NCI-H1105 (cell line): ENCODE measurements at places on chromosomes 3 and 15.

GRCh38 chr3:37785736-37786135, 75.9 kb upstream of the CTDSPL start:
- no peak for DNase-seq

DNA sequence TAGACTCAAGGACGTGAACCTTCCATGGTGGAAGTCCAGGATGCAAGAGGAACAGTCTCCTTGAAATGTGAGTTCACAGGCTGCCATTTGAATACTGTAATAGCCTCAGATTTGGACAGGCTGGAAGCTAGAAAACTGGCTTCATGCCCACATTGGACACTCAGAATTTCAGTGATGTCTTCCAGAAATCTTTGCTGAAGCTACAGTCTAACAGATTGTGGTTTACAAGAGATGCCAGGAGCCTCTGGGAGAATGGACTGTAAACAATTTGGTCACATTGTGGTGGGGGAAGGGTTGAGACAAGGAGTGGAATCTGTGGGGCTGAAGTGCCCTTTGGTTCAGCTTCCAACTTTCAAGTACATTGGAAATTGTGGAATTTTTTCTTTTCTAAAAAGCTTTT, 252.0 kb upstream of the PROK2 start:
- no peak for DNase-seq

DNA sequence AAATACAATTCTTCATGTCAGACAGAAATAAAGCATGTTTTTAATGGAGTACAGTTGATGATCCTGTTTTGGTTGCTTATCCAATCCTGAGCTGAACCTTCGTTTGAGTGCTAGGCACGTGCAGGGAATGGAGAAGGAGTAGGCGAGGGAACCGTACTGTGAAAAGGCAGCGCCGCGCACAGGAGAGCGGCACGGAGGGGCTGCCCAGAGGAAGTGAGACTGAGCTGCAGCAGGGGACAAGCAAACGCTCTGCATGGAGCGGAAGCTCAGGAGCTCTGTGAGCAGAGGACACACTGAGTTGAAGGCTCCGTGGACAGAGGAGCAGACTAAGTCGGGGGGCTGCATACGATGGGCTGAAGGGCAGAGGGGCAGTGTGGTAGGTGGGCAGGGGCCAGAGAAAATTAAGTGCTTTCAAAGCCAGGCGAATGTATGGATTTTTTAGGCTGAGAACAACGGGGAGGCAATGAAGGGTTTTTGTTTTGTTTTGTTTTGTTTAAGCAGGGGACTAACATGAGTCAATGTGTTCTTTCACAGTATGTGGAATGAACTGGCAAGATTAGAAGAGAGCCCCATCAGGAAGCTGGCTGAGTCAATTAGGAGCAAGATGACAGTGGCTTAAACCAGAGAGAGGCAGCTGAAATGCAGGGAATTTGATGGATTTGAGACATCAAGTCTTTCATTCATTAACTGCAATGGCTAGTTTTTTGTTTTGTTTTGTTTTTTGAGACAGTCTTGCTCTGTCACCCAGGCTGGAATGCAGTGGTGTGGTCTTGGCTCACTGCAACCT, 23.8 kb upstream of the TM2D3 start:
- DNase-seq = no peak

GRCh38 chr3:172751175-172751704, 714 bp downstream of the ECT2 start:
- DNase-seq = no peak

DNA sequence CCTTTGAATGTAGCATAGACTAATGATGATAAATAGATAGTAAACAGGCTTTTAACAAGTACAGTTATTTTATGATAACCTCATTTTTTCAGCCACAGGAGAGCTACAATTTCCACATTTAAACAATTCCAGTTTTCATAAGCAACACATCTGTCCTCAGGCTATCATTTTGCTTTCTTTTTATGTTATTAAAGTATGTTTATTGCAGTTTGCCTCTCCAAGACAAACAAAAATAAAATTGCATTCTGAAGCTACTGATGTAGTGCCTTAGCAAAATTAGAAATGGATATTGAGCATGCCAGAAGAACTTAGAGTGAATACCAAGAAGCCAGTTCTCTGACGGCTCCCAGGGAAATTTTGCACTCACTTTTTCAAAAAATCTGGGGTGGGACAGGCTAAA, 140.6 kb upstream of the ABHD17C start:
- no peak for DNase-seq

- DNase-seq = no peak
These were observed 1028.3 kb upstream of the NR2F2 start for GRCh38 chr15:95302206-95302605.

DNA sequence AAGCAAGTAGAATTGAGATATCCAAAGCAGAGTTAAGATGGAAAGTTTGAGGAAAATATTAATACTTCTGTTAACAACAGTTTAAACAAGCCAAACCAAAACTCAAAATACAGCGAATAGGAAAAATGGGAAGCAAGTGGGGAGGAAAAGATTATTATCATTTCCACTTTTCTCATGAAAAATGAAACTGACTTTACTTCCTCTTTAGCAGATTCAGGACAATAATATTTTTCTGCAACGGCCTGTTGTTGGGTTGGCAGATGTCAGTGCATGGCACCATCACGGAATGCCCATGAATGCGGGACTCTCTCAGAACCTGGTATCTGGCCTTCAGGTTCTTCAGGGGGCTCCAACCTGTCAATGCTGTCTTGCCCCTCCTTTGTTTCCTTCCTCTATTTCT, 11.1 kb downstream of the ANKUB1 start:
- no peak for DNase-seq

DNA sequence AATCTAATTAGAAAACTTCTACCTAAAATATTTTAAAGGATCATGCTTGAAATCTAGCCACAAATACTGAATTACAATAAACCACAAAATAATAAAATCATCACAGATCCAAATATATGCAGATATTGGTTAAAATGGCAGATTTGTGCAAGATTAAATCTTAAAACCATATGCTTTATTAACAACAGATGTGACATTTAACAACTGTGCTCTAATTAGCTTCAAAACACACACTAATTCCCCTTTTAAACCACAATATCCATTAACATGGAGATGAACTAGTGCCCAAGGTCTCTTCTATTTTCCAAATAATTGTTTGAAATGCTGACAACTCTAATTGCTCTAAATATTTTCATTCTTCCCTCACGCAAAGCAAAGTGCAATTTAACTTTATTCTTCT, 1530.3 kb downstream of the SI start:
- DNase-seq = no peak

GRCh38 chr3:183537295-183537730, 18.2 kb downstream of the KLHL6 start:
- no peak for DNase-seq

GRCh38 chr3:32816439-32817256, 1.1 kb upstream of the TRIM71 start:
- no peak for DNase-seq

DNA sequence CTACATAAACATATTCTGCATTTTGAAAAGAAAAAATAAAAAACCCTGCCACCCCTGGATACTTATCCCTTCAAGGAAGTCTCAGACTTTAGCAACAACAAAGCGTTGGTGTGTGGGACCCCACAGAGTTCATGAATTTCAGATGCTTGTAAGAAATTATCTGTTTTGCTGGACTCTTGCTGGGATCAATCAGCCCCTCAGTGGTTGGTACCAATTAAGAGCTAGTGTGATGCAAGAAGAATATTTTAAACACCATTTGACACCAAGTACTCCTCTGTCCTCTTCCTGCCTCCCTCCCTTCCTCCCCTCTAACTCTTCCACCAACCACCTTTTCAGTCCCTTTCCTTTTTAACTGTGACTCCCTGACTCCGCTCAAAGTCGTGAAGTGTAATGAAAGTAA, 51.5 kb downstream of the SST start:
- DNase-seq = no peak

GRCh38 chr3:194346621-194347020, 4.5 kb downstream of the CPN2 start:
- DNase-seq = no peak

DNA sequence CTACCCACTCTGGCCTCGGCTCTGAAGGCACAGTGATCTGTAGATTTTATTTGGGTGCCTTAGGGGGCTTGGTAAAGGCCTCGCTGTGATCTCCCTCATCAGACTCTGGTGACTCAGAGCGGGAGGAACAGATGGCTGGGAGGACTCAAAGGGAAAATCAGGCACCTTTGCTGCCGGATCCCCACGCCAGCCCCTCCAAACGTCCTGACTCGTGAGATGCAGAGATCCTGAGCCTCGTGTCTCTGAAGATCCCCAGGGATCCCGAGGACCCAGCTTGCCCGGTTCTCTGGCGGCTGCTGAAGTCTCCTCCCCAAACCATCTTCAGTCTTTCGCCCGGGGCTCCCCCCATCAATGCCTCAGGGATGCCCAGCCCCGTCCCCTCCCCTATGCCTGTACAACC, 32.8 kb downstream of the MUC20 start:
- DNase-seq = no peak

DNA sequence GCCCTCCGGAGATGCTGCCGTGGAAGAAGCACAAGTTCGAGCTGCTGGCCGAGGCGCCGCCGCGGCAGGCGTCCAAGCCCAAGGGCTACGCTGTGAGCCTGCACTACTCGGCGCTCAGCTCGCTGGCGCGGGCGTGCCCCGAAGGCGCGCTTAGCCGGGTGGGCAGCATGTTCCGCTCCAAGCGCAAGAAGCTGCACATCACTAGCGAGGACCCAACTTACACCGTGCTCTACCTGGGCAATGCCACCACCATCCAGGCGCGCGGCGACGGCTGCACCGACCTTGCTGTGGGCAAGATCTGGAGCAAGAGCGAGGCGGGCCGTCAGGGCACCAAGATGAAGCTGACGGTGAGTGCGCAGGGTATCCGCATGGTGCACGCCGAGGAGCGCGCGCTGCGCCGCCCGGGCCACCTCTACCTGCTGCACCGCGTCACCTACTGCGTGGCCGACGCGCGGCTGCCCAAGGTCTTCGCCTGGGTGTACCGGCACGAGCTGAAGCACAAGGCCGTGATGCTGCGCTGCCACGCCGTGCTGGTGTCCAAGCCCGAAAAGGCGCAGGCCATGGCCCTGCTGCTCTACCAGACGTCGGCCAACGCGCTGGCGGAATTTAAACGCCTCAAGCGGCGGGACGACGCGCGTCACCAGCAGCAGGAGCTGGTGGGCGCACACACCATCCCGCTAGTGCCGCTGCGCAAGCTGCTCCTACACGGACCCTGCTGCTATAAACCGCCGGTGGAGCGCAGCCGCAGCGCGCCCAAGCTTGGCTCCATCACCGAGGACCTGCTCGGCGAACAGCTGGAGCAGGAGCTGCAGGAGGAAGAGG, 1.3 kb downstream of the FAM43A start:
- DNase-seq = no peak

DNA sequence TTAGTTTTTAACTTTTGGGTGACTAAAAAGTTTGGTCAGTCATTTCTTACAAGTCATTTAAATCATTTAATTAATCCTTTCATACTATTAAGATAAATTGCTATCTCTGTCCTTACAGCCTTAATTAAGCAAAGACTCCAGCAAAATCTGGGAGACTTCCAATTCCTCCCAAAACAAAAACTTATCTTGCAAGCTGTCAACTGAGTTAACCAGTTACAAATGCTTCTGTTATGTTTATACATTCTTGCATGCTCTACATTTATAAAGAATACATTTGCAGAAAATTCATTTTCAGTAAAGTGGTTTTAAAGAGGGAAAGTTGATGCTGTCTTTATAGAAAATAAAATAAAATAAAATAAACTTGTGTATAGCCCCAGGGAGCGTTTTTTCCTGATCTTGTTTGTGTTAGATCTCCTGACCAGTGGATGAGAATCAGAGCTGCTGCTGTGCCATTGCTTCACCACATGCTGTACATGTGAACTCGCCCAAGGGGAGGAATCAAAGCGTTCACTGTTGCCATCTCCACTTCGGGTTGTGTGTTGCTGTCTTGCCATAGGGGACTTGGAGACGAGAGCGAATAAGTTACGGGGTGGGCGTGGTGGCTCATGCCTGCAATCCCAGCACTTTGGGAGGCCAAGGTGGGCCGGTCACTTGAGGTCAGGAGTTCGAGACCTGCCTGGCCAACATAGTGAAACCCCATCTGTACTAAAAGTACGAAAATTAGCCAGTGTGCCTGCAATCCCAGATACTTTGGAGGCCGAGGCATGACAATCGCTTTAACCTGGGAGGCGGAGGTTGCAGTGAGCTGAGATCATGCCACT, 5.5 kb downstream of the CCR4 start:
- no peak for DNase-seq

DNA sequence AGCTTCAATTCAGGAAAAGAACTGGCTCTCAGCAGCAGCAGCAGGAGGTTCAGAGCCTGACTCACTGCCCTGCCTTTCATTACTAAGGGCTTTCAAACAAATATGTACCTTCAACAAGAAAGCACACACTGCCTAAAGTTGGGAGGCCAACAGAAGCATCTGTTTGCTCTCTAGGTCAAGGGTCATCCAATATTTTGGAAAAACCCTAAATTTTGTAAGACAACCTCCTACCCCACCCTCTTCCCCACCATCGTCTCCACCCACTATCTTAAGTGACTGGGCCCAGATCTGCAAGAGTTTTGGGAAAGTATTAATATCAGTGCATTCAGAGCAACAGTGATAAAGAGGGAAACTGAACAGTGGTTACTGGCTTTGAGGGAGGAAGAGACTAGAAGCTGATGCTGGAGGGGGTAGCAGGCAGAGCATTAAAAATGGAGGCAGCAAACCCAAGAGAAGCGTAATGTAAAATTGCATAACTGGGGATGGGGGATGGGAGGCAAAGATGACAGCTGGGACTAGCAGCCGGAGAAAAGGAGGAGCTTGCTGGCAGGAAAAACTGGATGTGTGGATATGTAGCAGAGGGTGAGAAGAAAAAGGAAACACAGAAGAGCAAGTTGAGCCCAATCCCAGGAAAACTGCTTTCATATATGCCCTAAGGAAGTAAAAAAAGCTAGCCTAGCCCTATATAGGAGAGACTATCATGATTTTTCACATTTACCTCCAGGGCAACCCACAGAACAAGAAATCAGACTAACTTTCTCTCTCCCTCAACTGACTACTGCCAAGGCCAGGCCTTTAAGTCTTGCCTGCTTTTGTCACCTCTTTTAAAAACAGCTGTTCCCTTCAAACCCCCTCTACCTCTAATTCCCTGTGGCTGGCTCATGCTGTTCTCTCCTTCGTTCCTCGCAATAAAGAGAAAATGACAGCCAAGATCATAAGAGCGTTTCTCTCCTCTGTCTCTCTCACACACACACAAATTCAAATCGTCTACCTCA, 31.4 kb downstream of the NPTN start:
- DNase-seq = no peak

DNA sequence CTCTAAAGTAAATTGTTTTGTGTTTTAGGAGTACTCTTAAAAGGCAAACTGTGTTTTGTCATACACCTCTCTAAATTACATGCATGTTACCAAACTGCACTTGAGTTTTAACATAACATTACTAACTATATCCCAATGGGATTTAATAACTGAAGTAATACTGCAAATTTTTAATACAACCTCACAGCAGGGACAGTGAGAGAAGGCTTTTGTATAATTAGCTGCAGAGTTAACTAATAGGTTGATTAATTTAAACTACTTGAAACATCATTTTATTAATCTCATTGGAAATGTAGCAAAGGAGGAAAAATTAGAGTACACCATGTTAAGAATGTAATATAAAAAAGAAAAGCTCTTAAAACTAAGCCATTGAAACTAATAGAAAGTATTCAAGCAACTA, 417.3 kb downstream of the CADM2 start:
- no peak for DNase-seq
